ENCODE measurements at places on chromosomes 11 and 22.

GRCh38 chr22:43862074-43862881 is at the start of gene SULT4A1:
Gene SULT4A1, minus strand, starts transcription at chr22:43862513. Its CDS starts 131 bp downstream, at chr22:43862382.
- DNase-seq: no peak

GRCh38 chr11:60984149-60984548 is 12.7 kb downstream of the CD6 start:
- no peak for DNase-seq

DNA sequence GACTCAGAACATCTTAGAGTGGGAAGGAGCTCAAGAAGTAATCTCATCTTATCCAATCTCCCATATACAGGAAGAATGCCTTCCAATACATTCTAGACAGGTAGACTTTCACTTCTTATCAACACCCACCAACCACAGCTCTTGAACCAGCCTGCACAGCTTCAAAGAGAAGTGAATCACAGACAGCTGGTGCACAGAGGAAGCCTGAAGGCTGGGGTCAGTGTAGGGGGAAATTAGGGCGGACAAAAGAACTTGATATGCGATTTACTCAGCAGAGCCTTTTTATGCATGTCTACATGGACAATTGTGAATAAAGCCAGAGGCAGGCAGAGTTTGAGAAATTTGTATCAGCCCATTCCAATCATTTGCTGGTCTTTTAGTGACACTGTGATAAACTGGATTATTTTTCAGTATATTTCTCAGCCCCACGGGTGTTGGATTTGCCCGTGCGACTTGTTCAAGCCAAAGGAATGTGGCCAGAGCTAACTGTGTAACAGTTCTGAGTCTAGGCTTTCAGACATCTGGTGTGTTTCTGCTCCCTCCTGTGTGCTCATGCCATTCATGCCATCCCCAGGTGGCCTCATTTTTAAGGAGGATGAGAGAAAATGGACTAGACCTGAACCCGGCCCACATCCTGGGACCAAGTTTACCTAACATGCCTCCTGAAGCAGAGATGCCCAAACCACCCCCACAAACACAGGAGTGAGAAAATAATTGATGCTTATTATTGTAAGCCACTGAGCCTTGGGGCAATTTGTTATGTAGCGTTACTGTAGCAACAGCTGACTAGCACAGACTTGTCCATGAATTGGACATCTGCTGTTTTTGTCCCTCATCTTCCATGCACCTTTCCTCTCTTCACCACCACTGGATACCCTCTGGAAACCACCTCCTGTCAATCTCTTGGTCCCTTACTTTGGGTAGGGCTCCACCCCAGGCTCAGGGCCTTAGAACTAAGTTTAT is 137.5 kb upstream of the HSD17B12 start:
- DNase-seq: no peak

DNA sequence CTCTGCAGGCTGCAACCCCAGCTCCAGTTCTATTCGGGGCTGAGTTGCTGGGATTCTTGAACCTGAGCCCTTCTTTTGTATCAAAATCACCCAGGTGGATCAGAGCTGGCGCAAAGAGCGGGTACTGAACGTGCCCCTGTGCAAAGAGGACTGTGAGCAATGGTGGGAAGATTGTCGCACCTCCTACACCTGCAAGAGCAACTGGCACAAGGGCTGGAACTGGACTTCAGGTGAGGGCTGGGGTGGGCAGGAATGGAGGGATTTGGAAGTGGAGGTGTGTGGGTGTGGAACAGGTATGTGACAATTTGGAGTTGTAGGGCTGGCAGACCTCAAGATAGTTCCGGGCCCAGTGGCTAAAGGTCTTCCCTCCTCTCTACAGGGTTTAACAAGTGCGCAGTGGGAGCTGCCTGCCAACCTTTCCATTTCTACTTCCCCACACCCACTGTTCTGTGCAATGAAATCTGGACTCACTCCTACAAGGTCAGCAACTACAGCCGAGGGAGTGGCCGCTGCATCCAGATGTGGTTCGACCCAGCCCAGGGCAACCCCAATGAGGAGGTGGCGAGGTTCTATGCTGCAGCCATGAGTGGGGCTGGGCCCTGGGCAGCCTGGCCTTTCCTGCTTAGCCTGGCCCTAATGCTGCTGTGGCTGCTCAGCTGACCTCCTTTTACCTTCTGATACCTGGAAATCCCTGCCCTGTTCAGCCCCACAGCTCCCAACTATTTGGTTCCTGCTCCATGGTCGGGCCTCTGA is 3.8 kb downstream of the FOLR1 start:
- DNase-seq: no peak

GRCh38 chr11:114501901-114502300 is 57.8 kb downstream of the NXPE1 start:
- DNase-seq: no peak

- no peak for DNase-seq
These were observed 23.9 kb downstream of the TSPAN32 start for GRCh38 chr11:2325719-2326118.

- no peak for DNase-seq
These were observed 35.0 kb downstream of the MAFF start for GRCh38 chr22:38236786-38237185.

DNA sequence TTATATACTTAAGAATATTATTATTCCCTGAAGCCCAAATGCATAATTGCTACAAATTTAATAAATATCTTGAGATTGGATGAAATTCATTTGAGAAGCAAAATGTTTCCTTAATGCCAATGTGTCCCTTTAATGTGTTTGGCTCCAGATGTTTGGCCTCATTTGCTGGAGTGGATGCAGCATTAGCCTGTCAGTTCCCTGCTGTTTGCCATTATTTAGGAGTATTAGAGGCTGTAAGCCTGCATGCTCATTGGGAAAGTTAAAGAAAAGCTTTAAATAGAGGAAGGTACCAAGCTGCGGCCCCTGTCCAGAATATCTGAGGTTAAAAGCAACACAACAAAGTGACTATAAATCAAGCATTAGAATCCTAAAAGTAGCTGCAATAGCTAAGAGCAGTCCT is 54.8 kb upstream of the PITPNB start:
- DNase-seq: no peak

DNA sequence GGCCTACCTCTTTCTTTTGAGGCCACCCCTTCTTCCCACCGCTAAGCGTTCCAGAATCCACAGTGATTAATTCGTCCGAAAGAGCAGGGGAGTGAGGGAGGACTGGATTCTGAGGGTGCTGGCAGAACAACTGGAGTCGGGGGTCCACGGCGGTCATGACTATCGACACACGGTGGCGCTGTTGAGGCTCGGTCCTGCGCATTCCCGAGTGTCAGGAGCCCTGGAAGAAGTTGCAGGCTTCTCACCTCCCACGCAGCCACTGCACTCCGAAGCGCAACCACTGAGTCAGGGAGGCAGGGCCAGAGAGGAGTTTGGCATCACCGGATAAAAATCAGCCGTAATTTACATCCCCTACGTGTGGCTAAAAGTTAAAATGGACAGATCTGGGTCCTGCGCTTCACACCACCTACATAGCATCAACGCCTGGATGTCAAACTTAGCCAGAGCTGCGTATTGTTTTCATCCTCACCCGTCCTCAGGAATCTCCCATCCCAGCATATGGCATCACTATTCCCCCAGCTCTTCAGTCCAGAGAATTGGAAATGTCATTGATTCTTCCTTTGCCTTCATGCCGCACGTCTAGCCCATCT is 10.7 kb upstream of the CTSF start:
- DNase-seq: peak; percentile 70

- peak; percentile 68 for DNase-seq
These were observed 18.0 kb upstream of the IL17REL start for GRCh38 chr22:50030297-50031188.

- no peak for DNase-seq
These were observed 175.1 kb downstream of the SWAP70 start for GRCh38 chr11:9838961-9839360.

DNA sequence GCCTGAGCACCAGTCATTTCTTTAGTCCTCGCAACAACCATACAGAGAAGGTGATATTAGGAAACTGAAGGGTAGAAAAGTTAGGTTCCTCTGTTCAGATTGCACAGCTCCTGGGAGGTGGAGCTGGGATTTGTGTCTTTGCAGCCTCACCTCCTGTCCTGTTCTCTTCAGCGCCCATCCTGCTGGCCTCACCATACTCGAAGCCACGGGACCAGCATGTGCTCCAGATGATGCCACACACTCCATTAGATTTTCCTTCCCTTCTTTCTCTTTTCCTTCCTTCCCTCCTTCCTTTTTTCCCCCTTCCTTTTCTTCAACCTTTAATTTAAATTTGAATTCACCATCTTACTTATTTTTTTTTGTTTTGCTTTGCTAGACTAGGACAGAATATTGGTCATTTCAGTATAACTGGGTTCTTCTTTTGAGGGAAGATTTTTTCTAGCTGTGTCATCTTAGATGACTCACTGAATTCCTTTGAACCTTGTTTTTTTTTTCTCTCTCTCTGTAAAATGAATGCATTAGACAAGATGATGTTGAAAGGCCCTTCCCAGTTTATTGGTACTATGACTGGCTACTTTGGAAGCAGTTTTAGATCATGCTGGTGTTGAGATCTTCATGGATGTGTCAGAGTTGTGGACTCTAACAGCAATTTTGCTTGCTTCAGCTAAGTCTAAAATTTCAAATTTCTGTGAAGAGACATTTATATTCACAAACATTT is 662.5 kb upstream of the TENM4 start:
- DNase-seq: no peak

- no peak for DNase-seq
These were observed 10.0 kb upstream of the PRR5 start for GRCh38 chr22:44691796-44692661.

DNA sequence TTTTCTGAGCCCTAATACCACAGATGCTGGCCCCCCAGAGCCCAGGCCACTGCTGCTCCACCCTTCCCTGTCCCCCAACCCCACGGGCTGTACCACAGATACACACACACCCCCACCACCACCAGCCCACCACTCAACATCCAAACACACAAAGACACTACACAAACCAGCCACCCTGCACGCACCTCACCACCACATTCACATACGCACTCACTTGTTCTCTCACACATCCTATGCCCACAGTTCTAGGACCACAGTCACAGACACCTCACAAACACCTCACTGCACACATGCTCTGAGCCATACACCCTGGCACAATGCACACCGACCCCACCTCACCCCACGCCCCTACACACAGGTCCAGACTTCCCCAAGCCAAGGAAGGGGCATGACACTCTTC is 22.5 kb upstream of the OAF start:
- DNase-seq: no peak

DNA sequence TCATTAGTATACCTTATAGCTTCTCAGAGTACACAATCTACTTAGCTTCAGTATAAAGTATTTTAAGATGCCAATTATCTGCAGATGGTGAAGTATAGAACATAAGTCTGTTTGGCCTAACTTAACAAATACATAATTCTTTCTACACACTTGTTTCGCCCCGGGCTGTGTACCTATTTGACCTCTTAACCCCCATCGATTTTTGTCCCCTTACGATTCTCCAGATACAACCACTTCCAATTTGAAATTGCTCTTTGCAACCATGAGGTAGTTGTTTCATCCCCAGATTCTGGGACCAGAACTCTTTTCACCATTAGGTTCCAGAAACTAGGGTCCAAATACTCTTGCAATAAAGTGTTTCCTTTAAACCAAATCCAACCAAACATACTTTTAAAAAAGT is 10.0 kb upstream of the UPB1 start:
- no peak for DNase-seq

DNA sequence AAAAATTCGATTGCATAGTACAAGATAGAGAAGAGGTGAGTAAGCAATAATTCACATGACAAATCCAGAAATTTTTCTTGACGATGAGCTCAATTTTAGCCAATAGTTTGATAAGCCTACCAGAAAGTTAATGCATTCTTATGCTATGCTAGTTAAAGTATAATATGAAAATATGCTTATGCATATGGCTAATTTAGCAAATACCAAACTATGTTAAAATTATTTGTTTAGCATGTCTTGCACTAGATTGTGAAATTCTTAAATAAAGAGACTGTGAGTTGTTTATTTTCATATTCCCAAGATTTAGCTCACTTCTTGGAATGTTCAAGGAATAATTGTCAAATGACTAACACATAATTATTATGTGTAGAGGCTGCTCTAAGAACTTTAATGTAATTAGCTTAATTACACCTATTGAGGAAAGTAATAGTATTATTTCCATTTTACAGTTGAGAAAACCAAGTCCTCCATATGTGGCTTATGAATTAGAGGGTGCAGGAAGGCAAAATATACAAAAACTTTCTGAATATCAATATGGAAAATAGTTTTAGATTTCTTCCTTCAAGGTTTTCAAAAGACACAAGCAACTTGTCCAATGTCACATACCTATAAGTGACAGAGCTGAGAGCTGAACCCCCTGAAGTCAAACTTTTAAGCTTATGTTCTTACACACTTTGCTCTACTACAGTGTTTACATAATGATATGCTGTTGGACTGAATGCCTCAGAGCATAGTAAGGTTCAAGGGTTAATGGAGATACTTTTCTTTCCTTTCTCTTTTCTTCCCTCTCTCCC is 45.9 kb upstream of the ARHGAP20 start:
- no peak for DNase-seq

DNA sequence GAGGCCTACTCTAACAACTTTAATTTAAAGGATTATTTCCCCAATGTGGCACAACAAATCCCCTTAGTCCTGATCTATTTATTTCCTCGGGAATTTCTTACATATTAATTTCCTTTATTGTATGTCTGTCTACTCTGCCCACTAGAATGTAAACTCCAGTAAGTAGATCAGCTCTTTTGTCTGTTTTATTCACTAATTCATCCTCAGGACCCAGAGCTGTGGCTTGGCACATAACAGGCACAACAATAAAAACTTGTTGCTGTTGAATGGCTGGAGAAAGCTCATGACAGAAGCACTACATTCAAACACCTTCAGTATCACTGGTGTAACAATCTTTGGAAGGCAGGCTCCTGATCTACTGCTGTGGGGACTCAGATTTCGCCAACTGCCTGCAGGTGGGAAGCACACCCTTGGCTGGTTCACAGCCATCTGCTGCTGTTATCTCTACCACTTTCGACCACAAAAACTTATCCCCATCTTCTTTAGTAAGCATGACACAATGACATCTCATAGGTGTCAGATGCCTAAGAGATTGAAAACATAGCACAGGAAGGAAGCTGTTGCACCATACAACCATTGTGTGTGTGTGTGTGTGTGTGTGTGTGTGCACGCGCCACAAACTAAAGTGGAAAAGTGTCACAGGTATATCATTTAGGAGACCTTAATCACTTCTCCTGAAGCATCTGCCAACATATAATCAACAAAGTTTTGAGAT is 11.9 kb downstream of the HIRA start:
- no peak for DNase-seq

GRCh38 chr22:47298017-47298785 is 535.8 kb downstream of the TBC1D22A start:
- DNase-seq: no peak

DNA sequence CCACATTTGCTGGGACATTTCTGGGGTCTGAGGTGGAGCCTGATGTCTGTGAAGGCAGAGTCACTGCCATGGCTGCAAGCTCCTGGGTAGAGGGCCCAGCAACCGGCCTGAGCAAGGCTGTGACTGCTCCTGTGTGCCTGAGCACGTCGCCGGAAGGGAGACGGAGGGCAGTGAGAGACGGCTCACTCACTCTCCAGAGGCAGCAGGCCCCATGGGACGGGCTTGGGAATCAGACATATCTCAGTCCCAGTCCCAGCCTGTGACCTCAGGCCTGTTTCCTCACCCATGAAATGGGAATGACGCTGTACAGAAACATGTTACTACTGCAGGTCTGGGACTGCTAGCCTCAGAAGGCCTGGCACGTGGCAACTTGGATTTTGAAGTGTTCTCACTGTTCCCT is 36.4 kb upstream of the RASL10A start:
- DNase-seq: no peak

Data from substantia nigra (tissue), 51 donors.